ENCODE measurements at places on chromosomes 7 and 10.

- no peak for DNase-seq
Measured at GRCh38 chr7:47924266-47924665, 24.0 kb downstream of the PKD1L1 start.

DNA sequence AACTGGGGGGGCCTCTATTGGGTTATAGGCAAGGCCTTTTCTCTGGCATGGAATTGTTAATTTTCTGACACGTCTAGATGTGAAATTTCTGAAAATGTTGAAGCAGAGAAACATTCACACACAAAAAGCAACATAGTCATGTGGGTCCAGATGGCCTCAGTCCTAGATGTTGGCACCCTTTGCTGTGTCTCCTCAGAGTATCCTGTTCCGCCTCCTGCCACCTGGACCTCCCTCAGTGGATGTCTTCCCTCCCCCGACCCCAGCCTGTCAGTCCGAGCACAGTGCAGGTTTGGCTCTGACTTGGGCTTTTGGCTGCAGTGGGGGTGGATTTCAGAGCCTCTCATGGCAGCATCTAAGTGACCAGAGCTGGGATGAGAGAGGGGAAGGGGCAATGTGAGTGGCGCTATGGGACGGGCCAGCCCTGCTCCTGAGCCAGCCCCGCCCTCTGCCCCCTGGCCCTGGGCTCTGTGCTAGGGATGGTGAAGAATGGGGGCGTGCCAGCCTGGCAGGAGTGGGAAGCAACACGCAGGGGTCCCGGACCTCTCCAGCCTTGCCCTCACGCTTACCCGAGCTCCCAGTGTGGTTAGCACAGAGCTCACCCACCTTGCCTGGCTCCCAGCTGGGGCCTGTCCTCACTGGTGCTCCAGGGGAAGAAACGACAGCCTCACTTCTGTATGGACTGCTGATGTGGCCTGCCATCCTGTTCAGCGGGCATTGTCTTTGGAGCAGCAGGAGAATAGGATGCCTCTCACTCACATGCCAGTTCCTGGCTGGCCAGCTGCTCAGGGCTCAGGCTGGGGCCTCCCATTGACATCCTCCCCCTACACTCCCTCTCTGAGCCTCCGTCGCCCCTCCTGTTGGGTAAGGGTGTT is 6.2 kb downstream of the ATP6V0E2 start:
- peak; percentile 97 for DNase-seq

DNA sequence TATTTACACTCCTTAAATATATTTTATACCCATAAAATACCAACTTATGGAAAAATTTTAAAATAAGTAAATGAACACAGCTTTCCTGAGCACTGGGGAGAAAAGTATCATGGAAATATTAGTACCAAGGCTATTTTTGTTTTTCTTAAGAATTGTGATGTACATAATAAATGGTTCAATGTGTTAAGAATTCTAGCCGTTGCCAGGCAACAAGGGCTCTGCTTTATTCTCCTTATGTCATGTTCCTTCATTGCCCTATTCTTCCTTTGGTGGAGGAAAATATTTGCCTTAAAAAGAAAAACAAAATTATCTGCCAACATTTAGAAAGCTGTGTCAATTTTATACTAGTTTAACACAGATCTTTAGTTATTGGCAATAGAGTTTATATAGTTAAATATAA is 2.6 kb upstream of the ZPBP start:
- no peak for DNase-seq

DNA sequence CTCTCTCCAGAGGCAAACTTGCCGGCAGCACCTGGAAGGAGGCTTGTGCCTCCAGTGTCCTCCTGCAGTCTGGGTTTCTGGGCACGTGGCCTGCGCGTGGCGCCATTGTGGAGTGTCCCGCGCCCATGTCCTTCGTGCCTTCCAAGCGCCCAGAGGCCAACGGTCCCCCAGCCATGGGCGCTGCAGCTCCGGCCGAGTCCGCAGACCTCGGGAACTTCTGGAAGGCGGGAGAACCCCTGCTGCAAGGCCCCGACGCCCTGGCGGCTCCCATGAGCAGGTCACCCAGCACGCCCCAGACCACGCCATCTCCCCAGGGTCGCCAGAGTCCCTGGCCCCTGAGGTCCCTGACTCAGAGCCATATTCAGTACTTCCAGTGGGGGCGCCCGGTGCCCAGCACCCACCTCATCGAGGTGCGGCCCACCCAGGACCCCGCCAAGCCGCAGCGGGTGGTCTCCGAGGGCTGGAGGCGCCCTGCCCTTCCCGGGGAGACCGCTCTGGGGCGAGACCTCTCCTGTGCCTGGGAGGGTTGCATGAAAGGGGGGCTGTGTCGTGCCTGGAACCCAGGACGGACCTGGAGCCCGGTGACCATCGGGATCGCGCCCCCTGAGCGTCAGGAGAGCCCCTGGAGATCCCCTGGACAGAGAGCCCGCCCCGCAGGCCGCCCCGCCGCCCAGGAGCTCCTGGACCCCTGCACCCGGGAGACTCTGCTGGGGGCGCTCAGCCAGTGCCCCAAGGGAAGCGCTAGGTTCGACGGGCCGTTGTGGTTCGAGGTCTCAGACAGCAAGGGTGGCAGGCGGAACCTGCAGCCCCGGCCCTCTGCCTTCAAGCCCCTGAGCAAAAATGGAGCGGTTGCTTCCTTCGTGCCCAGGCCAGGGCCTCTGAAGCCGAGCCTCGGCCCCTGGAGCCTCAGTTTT is at the start of gene POM121L12:
Gene POM121L12 (plus strand): TSS at position 135 of the 914 bp plus-strand sequence. CDS start 39 bp downstream, at position 174.
- DNase-seq: no peak

- no peak for DNase-seq
Measured at GRCh38 chr10:93514521-93514920, 18.1 kb downstream of the CEP55 start.

GRCh38 chr7:17404006-17404405 is 105.6 kb downstream of the AHR start:
- no peak for DNase-seq

GRCh38 chr10:6738112-6738768 is 158.2 kb upstream of the PRKCQ start:
- DNase-seq: peak; percentile 31
